ENCODE measurements at places on chromosomes 1 and 21. TPM values are rescaled to one million over a fixed set of nuclear protein-coding genes. Genes with fewer than 3 reads are reported as not detected.

DNA sequence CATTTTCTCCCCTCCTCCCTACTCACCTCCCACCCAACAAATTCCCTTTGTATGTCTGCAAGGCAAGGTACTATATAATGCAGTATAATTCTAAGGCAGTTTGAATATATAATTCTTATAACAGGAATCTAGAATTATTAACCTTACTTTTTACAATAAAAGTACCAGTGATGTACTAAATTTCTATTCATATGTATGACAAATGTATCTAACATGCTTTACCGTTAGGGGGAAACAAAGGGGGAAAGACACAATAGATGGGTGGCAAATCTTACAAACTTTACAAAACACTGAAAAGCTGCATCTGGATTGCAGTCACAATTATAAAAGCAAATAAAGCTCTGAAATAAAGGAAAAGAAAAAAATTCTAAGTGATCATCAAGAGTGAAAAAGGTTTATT lies 2.3 kb downstream of the PIK3R3 start:
- no peak for DNase-seq

DNA sequence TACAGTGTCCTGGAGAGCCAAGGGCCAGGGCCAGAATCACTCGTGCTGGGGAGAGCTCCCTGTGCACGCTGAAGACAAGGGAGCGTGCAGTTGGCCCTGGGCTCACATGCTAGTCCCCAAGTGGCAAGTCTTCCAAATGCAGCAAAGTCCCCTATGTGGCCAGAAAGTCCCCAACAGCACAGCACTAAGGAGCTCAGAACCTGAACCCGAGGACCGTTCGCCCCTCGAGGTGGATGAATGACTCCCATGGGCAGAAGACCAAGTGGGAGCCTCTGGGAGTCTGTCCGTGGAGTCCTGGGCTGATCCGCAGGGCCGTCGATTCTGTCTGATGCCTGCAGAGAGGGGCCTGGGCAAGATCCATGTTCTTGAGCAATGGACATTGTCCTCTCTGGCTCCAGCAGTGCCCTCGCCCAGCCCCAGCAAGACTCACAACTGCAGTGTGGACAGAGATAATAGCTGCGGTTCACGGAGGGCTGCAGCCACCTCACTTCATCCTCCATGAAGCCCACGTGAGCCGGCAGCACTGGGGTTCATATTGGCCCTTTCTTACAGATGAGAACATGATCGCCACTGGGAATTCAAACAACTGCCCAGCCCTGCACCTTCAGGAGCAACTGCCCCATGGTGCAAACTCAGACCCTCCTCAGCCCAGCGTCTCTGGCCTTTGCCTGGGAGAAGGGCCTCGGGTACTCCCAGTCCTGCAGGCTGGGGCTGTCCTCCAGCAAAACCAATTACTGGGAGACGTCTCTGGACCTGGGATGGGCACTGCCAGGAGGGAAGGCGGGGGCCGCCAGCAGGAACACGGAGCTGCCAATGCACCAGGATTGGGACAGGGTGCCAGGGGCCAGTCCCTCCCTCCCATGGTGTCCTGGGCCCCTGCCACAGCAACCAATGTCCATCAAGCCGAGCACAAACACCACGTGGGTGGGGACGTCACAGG lies 243.7 kb downstream of the NPHP4 start:
- no peak for DNase-seq

- DNase-seq: no peak
These were observed at the start of gene CNTN2 for GRCh38 chr1:205042911-205043806. TSS of gene CNTN2 (plus strand) at chr1:205043212. CDS start at chr1:205053186, 9,974 bp downstream.

Gene ASTN1
- not detected for total RNA-seq

Gene CLCA4
- total RNA-seq: not detected

GRCh38 chr1:107935396-107936064 lies 29.4 kb downstream of the VAV3 start:
- peak; percentile 62 for DNase-seq

- no peak for DNase-seq
These were observed 844 bp upstream of the MEAF6 start for GRCh38 chr1:37515185-37516034.

All from activated naive CD4-positive, alpha-beta T cell treated with anti-CD3 and anti-CD28 coated beads, Interleukin-2, amount 50 U/mL, for 72 hours (primary cell).